Naive B cell (primary cell): ENCODE measurements at places on chromosomes 4 and X. TPM values are rescaled to one million over a fixed set of nuclear protein-coding genes. Genes with fewer than 3 reads are reported as not detected.

Gene FGFR3
- polyA plus RNA-seq: 0.07 TPM

DNA sequence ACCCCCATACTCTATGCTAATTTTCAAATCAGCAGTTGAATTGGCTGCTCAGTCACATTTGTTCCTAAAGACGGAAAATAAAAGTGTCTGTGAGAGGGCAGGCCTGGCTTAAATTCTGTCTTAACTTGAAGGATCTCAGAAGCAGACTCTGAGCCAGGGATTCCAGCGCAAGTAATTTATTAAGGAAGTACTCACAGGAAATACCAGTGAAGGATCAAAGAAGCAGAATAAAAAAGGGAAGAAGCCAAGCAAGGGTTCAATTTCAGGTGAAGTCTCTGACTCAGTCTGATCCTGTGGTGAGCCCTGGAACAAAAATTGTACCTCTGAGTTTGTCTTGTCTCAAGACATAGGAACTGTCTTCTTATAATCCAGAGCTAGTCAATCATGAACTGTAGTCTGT, 52.2 kb downstream of the IL1RAPL1 start:
- DNase-seq: no peak

GRCh38 chrX:111857534-111858060, 18.4 kb upstream of the TRPC5OS start:
- no peak for DNase-seq

- DNase-seq: no peak
Measured at GRCh38 chr4:13484749-13485221, 645 bp upstream of the RAB28 start.

Gene EDA2R
- 0.22 TPM for polyA plus RNA-seq

Gene FGF16
- polyA plus RNA-seq: not detected

Gene FGF13
- not detected for polyA plus RNA-seq

DNA sequence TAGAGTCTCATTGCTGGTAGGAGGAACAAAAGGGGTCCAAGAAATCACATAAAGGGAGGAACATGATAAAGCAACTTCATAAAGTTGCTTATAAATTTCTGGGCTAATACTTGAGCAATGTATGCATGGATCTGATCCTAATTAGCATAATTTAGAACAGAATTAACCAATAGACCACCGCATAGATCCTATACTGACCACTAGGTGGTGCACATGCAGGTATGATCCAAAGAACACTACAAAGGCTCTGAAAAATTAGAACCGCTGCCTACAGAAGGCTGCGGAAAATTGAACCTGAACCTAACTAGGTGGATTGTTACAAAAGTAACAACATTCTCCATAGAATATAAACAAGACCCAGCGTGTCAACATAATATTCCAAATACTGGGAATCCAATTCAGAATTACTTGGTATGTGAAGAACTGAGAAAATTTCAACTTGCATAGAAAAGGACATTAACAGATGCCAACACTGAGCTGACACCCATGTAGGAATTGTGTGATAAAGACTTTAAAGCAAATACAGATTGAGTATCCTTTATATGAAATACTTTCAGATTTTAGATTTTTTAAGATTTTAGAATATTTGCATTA, 23.3 kb downstream of the BRCC3 start:
- peak; percentile 24 for DNase-seq

DNA sequence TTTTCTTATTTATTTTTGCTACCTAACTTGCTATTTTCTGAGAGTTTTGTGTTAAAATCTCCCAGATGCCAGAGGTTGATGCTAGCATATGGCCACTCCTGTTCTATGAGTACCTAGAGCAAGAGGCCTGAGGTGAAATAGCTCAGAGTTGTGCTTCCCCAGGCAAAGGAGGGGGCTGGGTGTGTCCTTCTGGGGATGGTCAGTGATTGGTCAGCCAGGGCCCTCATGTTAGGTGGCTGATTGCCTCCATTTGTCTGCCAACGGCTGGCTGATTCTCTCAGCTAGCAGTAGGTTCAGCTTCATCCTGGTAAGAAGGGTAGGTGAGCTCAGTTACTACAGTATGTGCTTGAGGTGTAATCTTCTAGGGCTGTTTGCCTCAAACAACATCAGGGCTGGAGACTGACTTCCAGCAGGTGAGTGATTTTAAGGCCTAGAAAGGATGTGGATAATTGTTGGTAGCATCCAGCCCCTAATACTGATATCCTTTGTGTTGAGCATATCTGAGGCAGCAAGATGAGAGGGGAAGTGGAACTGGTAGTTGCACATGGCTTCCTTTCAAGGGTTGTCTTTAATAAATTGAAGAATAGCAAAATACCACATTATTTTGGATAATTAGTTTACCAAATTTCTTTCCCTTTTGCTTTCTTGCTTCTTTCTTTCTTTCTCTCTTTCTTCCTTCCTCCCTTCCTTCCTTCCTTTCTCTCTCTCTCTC, 62.5 kb upstream of the RHOH start:
- DNase-seq: no peak

DNA sequence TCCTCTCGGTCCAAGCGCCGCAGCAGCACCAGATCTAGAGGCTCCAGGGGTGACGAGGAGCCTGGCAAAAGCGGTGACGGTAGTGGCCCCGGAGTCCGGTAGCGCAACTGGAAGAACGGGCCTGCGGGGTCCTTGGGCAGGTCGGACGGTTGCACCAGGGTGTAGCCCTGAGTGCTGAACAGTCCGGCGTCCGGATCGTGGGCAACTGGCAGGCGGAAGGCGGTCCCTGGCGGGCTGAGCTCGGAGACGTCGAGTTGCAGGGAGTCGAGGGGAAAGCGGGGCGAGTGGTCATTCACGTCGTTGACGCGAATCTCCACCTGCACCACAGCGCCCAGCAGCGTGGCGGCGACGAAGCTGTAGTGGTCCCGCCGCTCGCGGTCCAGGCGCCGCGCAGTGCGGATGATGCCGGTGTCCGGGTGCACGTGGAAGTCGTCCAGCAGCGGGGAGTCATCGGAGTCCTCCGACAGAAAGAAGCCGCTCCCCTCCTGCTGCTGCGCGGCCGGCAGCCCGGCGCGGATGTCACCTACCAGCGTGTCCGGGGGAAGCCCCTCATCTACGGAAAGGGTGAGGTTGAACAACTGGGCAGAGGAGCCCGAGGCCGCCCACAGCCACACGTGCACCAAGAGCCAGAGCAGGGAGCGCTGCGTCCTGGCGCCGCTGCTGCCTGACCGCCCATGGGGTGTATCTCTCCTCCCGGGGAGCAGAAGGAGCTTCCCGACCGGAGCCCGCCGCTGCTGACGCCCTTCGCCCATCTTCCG, 837 bp downstream of the DCHS2 start:
- DNase-seq: peak; percentile 47

Gene ZMAT1
- polyA plus RNA-seq: 10.4 TPM

DNA sequence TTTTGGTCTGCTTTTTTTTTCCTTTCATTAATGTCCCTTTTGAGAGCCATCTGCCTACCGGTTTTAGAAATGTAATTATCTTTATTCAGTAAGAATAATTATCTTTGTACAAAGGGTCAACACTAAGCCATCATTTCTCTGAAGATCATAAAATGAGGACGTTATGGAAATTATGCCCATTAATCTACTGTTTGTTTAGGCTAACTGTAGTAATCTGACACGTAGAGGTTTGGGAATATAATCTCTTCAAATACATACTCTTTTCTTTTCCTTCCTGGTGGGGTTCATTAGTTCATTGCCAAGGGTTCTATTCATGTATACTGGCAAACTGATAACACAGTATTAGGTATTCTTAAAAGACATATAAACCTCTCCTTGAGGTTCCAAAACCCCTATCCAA, 3.8 kb upstream of the HSD17B13 start:
- DNase-seq: no peak

Gene STBD1
- not detected for polyA plus RNA-seq

- no peak for DNase-seq
Measured at GRCh38 chr4:84498935-84499623, at the start of gene NKX6-1. Gene NKX6-1 (minus strand): TSS chr4:84499292. CDS start chr4:84498228, 1,064 bp downstream.

GRCh38 chr4:40369437-40370274, 34.5 kb downstream of the CHRNA9 start:
- DNase-seq: no peak

DNA sequence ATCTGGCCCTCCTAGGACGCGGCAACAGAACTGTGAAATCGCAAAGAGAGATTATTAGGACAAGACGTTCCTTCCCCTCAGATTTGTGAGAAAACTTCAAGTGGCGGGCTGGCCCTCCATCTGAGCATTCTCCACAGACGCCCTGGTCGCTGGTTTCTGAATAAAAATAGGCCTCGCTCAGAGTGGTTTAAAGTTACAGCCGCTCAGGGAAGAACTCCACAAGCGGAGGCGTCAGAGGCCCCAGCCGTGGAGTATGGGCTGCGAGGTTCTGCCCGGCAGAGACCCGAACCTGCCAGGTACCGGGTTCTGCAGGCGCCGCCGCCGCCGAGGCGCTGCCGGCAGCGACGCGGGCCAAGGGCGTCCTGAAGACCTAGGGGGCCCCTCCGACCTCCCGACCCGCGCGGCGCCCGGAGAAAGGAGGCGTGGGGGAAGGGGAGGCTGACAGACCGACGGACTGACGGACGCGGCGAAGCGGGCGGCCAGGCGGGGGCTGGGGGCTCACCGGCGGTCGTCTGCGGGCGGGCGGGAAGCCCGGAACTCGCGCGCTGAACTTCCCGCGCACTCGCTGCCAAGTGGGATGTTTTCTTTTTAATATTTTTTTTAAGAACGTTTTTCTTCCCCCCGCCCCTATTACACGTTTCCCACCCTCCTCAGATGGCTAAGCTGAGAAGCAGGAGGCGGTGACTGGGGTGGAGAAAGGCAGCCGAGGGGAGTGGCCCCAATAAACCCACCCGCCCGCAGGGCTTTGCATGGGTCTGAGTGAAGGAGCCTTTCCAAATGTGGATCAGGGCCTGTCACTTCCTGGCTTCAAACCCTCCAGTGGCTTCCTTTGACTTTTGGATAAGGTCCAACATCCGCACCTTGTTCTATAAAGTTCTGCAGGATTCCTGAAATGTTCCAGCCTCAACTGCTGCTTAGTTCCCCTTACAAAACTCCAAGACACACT, at the start of gene PABPC4L:
Gene PABPC4L, minus strand, starts transcription at position 574 of the 946 bp plus-strand sequence. CDS start 770 bp downstream, outside the sequence.
- DNase-seq: no peak

DNA sequence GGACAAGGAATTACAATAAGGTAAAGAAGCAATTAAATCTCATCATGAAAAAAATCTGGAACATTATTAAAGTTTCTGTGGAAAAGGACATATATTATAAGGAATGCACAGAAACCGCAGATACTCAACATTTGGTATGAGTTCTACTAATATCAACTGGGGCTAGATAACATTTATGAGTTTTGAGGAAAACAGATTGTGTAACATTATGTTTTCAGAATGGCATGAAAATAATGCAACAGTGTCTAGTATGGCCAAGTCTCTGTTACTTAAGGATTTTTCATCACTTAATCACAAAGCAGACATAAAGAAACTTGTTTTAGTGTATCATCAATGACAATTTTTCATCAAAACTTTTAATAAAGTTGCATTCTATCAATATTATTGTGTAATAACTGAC, 785.0 kb downstream of the GLUD2 start:
- DNase-seq: no peak

DNA sequence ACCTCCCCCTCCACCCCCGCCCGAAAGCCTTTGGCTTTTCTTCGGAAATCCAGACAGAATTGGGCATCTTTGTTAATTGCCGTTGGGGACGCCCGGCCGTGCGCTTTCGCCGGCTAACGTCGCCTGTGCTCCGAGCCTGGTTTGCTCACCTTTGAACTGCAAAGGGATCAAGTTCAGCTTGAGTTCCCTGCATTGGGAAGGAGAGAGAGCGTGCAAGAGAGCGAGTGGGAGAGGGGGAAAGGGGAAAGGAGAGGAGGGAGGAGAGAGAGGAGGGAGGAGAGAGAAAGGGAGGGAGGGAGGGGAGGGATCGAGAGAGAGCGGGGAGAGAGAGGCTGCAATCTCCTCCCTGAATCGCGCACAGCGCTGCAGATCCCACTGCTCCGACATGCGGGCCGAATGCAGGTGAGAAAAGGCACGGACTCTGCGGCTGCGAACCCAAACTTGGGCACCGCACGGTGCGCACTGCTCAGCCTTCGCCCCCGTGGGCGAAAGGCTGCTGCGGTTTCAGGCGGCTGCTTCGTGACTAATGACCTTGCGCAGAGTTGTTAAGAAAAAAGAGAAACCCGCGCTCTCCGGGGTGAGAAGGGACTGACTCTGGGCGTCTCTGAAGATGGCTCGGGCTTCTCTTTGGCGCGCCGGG, at the start of gene PCDH7:
Gene PCDH7, plus strand, starts transcription at position 349 of the 640 bp plus-strand sequence. CDS start 1,054 bp downstream, outside the sequence.
- no peak for DNase-seq

Gene OPRPN
- polyA plus RNA-seq: not detected

GRCh38 chr4:40196724-40197281, at the start of gene RHOH:
Gene RHOH (plus strand): TSS chr4:40197031. CDS start chr4:40243387, 46,356 bp downstream.
- DNase-seq: peak; percentile 89

- no peak for DNase-seq
Measured at GRCh38 chr4:31040106-31040505, 319.9 kb downstream of the PCDH7 start.

DNA sequence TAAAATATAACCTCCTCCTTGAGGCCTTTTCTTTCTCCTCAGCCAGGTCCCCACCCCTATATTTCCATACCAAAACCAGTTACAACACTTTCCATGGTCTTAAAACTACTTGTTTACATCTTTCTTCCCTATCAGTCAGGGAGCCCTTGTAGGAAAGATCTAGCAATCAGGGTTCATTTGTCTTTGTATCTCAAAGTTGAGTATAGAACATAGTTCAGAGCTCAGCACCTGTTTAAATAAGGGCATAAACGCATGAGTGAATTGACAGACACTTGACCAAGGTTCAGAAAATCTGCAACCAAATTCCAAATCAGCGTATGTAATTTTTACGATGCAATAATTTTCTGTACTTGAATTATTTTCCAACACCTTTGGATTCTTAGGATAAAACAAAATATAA, 352.2 kb upstream of the MAGEB16 start:
- no peak for DNase-seq

- no peak for DNase-seq
Measured at GRCh38 chr4:117825600-117825999, 208.7 kb upstream of the NDST3 start.

- DNase-seq: no peak
Measured at GRCh38 chr4:100984901-100985300, 362.4 kb downstream of the PPP3CA start.

- no peak for DNase-seq
Measured at GRCh38 chr4:12615822-12616221, 868.3 kb downstream of the RAB28 start.

DNA sequence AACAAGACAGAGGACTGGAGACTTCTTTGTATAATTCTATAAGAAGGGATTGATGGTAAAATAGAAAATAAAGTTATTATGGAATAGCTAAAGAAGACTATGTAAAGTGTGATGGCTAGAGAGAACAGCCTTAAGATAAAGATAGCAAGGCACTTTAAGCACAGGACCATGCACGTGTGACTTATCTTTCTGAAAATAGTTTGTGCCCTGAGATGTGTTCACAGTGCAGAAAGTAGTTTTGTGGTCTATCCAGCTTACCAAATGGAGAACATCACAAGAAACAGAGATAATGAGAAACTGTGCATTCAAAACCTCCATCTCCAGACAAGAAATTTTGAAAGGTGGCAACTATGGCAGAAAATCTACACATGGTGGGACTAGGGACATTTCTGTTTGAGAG, 213.3 kb downstream of the PARM1 start:
- no peak for DNase-seq

GRCh38 chr4:17713779-17714178, 67.6 kb downstream of the FAM184B start:
- DNase-seq: no peak

DNA sequence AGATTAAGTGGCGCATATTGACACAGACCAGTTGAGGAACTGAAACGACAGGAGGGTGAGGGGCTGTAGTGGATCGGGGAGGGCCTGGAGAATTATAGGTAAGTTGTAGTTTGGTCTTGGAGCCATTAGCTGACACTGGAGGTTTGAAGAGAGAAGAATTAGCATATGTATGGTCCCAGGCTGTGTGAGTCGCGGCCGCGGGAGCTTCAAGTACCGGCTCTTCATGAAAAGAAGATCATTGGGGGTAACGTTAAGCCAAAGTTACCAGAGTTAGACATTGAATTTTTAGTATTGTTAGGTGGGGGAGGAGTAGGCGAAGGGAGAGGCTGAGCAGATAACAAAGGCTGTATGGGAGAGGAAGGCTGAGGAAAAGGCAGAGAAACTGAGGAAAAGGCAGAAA, 56.5 kb downstream of the ZNF674 start:
- no peak for DNase-seq
